ENCODE measurements at places on chromosomes 2 and 18. TPM values are rescaled to one million over a fixed set of nuclear protein-coding genes. Genes with fewer than 3 reads are reported as not detected.

- DNase-seq, result no peak
Measured at GRCh38 chr2:216349366-216349765, 22.9 kb downstream of the MARCHF4 start.

GRCh38 chr2:240864475-240864874 is 4.1 kb upstream of the AGXT start:
- DNase-seq, result no peak

The ACADL gene
- 1.6 TPM for total RNA-seq

DNA sequence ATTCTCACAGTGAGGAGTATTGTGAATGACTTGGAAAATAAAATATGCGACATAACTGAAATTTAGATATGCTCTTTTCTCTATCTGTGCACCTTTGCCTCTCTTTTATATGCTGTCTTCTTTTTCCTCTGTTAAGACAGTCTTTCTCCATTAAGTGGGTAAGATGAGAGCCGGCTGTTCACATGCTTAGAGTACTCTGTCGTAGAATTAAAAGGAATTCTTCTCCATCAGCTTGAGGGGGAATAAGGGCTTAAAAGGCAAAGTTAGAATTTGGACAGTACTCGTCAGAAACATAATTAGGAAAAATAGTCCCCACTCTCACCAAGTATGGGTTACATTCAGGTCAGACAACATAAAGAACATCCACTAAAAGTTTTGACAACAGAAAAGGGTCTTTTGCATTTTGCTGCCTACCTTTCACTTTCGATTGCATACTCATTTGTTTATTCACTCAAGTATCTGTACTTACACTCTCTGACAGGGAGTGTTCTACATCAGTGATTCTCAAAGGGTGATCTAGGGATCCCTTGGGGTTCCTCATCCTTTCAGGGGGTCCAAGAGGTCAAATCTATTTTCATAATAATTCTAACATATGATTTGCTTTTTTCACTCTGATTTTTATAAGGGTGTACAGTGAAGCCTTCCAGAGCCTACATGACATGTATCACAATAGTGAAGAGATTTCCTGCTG is 48.0 kb downstream of the ARHGAP15 start:
- no peak for DNase-seq

GRCh38 chr2:151325581-151326095 is 31.8 kb upstream of the TNFAIP6 start:
- DNase-seq, result no peak

The CPO gene
- not detected for total RNA-seq

The CARF gene
- total RNA-seq, result 5.3 TPM

GRCh38 chr2:188884517-188884916 is 89.7 kb upstream of the COL3A1 start:
- DNase-seq, result no peak

DNA sequence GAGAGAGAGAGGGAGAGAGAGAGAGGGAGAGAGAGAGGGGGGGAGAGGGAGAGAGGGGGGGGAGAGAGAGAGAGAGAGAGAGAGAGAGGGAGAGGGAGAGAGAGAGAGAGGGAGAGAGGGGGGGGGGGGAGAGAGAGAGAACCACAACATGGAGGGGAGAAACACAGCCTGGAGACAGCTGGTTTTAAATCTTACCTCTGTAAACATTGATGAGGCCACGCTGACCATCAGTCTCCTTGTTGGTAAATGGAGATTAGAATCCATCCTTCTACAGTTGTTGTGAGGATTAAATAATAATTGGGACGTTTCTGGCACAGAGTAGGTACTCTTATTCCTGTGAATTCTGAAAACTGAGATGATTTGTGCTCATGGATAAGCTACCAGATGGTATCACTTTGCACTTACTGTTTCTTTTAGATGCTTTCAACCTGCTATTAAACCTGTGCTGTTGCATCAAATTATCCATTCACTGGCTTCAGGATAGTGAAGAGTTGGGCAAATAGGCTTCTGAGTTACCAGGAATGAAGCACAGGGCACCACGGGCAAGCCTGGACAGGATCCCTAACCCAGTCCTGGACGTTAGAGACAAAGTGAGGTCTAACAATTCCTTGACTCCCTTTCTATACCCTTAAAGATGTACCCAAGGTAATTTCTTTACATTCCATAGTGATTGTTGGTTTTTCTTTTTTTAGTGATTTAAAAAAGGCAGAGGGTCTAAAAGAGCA is 318.1 kb downstream of the ZNF521 start:
- DNase-seq, result no peak

GRCh38 chr2:200770847-200771246 is 40.9 kb upstream of the BZW1 start:
- no peak for DNase-seq

GRCh38 chr2:236887531-236887930 is 198.2 kb upstream of the COPS8 start:
- DNase-seq, result no peak

DNA sequence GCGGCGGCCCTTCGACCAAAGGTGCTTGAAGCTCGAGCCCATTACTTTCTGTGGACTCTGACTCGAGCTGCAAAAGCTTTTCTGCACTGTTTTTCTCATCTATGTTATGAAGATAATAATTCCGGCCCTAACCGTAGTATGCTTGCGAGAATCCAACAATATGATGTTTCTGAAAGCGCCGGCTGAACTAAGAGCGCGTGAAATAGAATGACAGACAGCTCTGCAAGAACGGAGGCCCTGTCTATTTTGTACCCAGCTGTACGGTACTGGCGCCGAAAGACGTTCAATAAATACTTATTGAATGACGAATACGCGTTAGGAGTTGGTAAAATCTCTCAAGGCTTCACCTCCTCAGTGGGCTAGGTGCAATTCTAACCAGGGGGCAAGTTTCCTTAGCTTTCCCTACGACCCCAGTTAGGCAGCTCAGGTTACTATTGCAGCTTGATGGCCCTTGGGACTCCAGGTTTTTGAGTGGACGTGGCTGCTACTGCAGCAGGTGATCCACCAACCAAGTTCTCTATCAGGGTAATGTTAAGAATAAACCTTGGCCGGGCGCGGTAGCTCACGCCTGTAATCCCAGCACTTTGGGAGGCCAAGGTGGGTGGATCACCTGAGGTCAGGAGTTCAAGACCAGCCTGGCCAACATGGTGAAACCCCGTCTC is 570 bp downstream of the SCRN3 start:
- peak; percentile 3 for DNase-seq

- no peak for DNase-seq
Measured at GRCh38 chr2:238926761-238927611, 79.1 kb downstream of the TWIST2 start.

DNA sequence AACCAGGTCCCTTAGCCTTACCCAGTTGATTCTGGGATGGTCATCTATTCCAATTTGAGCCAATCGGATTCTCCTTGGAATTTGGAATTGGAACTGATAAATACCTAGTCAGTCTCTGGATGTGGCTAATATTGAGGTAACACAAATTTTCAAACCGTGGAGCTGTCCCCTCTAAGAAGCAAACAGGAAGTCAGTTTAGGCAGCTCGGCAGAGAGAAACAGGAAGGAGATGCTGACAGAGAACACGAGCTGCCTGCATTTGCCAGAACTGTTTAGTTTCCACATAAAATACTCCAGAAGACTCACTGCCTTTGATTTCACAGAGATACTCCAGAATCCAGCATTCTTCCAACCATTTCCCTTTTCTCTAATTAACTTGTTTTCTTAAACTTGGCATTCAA is 1024.9 kb downstream of the BCL11A start:
- no peak for DNase-seq

- no peak for DNase-seq
Measured at GRCh38 chr2:120262150-120262549, 9.5 kb downstream of the RALB start.

The GATA6 gene
- 0.69 TPM for total RNA-seq

The MEP1B gene
- total RNA-seq, result not detected

- no peak for DNase-seq
Measured at GRCh38 chr2:176729706-176730569, 460.7 kb downstream of the MTX2 start.

DNA sequence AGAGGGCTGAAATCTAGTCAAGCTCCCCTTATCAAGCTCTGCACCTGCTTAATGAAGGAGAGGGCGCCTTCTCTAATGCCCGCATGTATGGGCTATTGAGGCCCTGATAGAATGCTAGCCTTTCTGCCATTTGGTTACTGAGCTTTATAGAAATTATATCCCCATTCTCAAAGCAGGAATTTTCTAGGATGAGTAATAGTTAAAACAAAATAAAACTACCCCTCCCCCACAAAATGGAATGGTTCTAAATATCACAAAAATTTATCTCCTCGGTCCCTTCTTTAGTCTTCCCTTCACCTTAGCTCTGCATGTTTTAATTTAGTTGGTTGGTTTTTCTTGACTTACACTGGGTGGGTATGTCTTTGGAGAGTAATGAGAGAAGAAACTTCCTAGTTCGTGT is 37.7 kb downstream of the CD28 start:
- DNase-seq, result no peak

DNA sequence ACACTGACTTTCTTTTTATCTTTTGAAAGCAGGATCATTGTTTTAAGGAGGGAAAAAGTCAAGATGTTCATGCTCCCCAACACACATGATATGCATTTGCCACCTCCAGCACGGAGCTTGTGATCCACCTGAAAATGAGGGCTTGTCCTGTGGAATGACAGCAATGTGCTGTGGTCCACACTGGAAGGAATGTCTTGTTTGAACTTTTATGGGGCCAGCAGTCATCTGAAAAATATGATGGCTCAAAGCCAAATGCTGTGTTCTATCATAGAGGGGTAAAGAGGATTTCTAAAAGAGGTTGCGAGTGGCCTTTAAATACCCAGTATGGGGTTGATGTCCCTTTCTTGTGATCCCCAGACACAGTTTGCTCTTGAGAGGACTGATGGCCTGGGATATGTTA is 226.5 kb upstream of the SPRED2 start:
- DNase-seq, result no peak

DNA sequence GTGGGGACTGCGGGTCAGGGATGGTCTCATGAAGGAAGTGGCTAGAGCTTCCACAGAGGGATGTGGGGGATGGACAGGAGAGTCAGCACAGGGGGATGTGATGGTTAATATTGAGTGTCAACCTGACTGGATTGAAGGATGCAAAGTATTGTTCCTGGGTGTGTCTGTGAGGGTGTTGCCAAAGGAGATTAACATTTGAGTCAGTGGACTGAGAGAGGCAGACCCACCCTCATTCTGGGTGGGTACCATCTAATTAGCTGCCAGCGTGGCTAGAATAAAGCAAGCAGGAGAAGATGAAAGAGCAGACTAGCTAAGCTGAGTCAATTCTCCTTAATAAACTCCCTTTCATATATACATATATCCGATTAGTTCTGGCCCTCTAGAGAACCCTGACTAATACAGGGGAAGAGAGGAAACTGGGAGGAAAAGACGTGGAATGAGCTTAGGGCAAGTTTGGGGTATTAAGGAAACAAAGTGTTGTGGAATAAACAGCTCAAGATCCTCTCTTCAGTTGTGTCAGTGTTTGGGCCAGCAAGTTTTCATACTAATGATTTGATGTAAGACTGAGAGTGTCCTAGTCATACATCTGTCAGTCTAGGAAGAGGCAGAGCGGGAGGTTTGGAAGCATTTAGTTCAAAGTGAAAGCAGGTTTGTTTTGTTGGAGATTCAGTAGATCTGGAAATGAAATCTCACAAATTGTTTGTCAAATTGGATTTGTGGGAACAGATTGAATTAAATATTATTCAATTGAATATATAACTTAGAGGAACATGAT is 135.2 kb upstream of the NT5C1B start:
- no peak for DNase-seq

DNA sequence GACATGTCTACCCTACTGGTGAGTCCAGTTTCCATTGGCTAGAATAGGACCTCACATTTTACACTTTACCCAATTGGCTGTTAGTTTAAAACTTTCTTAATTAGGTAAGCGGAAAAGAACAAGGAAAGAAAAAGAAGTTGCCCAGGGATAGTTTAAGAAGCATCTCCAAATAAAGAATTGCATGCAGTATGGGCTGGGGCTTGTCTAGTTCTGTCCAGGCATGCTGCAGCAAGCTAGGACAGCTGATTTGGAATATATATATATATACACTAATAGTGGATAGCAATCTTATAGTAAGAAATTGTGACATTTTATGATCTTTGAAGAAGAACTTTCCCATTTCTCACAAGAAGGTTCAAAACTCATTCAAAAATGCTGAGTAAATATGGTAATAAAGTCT is 90.0 kb upstream of the ERBB4 start:
- no peak for DNase-seq

DNA sequence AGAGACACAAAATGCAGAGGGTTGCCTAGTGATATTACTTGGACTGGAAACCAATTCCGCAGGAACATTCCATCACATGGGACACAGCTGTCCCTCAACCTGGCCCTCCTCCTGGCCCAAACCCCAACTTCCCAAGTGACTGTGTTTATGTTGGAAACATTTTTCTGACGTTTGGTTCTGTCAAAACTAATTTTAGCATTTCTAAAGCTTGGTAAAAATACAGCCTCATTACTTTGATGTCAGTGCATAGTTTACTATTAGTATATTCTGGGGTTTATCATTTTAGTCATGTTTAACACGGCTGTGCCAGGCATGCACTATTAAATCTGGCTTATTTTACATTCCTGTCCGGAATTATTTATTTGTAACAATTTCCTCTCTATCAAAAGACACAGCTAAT is 69.9 kb downstream of the GLI2 start:
- no peak for DNase-seq

- DNase-seq, result no peak
Measured at GRCh38 chr2:53863538-53864227, 3.9 kb upstream of the GPR75 start.

- no peak for DNase-seq
Measured at GRCh38 chr18:32110005-32110404, 18.3 kb downstream of the RNF138 start.

DNA sequence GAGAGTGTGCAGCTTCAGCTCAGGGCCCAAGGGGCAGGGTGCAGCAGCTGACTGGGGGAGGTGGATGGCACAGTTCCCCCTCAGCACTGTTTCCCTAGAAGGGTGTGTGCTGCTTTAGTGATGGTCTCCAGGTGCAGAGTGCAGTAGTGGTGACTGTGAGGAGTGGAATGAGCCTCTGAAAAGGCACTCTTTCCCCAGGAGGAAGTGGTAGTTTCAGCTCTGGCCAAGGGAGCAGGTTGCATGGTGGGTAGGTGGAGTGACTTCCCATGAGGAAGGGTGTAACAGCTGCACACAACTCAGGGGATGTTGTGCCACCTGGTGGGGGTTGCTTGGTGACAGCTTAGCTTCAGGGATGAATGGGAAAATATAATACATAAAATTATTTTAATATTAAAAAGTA is 251.5 kb upstream of the NXPH2 start:
- DNase-seq, result peak; percentile 67

The LONRF2 gene
- not detected for total RNA-seq

The CYS1 gene
- total RNA-seq, result not detected

DNA sequence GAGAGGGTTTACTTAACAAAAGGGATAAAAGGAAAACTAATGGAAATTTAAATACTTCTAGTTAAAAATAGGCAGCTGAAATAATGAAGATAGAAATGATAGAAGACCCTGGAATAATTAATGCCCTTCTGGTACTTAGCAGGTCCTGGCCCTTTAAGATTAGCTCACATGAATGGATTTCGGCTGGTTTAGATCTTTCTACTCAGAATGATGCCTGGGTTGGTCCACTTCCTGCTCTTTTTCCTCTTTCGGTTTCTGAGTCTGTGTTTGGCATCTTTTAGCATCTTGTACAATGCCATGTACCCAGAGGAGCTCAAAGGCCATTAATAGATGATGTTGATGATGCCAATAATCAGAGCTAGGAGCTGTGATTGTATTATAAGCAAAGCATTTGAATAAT is 290.5 kb downstream of the CLIP4 start:
- no peak for DNase-seq

Data from SJCRH30 (cell line).